Gastrocnemius medialis (tissue), 4 donors: ENCODE measurements at places on chromosomes 2 and 18. TPM values are rescaled to one million over a fixed set of nuclear protein-coding genes. Genes with fewer than 3 reads are reported as not detected.

CDC42EP3 gene
- 20.0 TPM for total RNA-seq

DNA sequence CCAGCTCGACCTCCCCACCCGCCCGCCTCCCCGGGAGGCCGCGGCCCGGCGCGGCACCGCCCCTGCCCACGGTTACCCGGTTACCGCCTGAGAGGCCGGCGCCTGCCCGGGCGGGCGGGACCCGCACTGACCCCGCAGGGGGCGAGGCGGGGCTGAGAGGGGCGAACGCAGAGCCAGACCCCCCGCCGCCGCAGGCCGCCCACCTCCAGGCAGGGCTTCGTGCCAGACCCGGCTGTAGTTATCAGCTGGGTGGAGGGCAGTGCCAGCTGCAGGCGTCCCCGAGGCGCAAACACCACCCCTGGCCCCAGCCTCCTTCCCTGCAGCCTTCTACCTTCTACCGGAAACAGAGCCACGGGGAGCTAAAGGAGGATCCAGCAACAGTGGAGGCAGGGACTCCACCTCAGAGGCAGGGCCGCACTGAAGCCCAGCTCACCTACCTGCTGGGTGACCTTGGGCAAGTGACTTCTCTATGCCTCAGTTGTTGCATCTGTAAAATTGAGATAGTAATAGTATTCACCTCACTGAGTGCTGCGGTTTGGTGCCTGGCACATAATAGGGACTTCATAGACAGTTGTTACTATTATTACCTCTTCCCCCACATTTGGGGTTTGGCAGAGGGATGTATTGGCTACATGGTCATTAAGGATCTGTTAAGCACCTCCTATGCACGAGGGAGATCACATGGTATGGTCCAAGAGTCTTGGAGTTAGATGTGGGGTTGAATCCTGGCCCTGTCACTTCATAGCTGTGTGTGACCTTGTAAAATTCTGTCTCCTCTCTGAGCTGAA is 231.6 kb upstream of the SMAD2 start:
- no peak for DNase-seq

- DNase-seq = no peak
Observed at GRCh38 chr2:8006626-8007025, 675.2 kb upstream of the ID2 start.

PGAP1 gene
- 1.3 TPM for total RNA-seq

GRCh38 chr2:226898897-226899296 is 63.0 kb downstream of the RHBDD1 start:
- no peak for DNase-seq

DNA sequence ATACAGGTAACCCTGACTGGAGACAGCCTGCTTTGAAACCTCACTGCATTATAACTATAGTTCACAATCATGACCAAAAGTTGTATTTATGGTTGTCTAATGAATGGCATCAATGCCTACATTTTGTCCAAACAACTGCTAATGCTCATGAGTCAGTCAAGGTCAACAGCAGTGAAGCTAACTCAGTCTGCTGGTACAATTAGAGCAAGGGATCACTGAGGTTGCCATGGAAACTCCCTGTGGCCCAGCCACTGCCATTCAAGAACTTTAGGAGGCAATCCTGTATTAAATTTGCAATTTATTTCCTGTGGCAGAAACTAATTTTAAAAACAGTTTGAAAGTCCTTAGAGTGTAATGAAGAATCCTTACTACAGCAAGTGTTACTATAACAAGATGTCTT is 185.1 kb upstream of the SMAD7 start:
- no peak for DNase-seq

DNA sequence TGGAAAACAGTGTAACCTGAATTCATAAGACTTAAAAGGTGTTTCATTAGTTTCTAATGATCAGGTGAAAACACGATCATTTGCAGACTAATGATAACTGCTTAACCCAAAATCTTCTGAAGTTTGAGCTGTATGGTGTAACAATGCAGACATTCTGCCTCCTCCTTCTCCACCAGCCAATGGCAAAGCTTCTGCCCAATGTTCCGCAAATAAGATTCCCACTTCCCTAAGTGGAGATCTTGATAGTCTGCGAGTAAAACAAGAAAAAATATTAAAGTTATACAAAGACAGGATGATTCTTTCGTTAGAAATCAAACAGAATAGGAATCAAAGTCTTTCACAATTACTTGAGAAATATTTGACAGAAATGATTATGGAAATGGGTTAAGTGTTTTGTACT is 8.1 kb downstream of the C2orf42 start:
- no peak for DNase-seq

IL1R2 gene
- 13.1 TPM for total RNA-seq

KCMF1 gene
- total RNA-seq = 166 TPM

LMAN1 gene
- total RNA-seq = 65.0 TPM

CCBE1 gene
- 1.8 TPM for total RNA-seq

ERFE gene
- total RNA-seq = 0.46 TPM

DNA sequence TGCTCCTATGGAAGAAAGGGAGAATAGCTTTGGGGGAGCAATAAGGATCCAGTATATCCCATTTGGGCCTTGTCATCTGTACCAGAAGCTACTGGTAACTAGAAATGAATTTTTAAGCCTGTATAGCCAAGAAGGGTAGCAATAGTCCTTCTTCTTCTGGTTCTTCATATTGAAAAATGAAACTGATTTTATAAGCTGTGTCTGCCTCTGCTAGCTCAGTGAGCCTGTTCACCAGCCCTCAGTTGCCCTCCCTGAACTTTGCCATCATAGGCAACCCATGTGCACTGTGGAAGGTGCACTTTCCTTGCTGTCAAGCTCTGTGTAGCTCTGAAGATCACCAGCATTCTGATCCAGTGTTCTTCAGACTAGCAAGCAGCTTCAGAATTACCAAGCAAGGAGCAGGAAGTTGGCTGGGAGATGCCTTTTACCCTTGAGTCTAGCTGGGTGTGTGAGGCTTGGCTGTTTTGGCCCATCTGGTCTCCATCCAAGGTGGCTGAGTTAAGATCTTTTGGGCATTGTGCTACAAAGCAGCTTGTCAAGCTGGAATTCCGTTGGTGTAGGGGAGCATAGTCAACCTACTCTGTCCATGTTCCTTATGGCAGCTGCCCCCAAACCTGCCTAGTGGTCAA is 55.8 kb upstream of the MGAT5 start:
- DNase-seq = no peak

DNA sequence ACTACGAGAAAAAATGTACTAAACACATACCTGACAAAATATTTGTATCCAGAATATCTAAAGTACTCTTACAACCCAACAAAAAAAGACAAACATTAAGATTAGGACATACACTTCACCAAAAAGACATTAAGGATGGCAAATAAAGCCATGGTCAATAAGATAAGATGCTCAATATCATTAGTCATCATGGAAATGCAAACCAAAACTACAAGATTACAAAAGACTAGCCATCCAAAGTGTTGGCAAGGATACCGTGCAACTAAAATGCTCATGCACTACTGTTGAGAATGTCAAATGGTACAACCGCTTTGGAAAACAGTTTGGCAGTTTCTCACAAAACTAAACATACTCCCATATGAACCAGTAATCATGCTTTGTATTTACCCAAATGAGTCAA is 29.7 kb downstream of the MAP3K2 start:
- DNase-seq = no peak

GRCh38 chr18:58511897-58512581 is 116.9 kb downstream of the ALPK2 start:
- DNase-seq = no peak

- peak; percentile 92 for DNase-seq
Observed at GRCh38 chr2:239275044-239275685, 125.7 kb downstream of the HDAC4 start.

ILKAP gene
- total RNA-seq = 16.6 TPM

DNA sequence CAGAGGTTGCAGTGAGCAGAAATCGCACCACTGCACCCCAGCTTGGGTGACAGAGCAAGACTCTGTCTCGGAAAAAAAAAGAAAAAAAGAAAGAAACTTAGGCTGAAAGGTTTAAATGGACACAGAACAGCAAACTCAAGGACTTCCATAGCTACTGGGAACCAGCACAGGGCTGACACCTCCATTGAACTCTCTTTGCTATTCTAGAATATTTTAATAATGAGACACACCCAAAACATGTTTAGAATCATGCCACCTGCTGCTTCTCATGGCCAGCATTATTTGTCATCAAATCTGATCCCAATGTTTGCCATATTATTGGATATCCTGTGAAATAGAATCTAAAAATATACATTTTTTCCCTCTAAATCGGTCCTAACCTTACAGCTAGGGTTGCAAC is 42.7 kb upstream of the LTBP1 start:
- no peak for DNase-seq

- no peak for DNase-seq
Observed at GRCh38 chr2:37868866-37869265, 56.2 kb upstream of the RMDN2 start.

DNA sequence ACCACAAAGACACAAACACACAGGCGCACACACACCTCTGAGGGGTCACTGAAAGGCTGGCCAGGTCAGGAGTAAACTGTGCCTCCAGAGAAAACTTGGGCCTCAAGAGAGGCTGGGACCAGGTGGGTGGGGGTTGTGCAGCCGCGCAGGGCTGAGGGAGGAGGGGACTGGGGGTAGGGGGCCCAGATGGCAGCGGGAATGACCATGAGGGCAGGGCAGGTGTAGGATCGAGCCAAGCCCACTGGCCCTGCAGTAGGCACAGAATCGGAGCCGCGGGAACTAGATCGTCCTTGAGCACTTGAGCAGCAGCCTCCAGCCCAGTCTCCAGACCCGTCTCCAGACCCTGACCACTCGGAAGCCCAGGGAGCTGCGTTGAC is 36.8 kb downstream of the ANKMY1 start:
- DNase-seq = no peak

SEPTIN2 gene
- 81.3 TPM for total RNA-seq

- no peak for DNase-seq
Observed at GRCh38 chr2:159942146-159942545, 120.3 kb downstream of the PLA2R1 start.

NEU2 gene
- total RNA-seq = not detected

- DNase-seq = no peak
Observed at GRCh38 chr2:209600341-209601171, 171.1 kb upstream of the UNC80 start.

GRCh38 chr2:28161466-28161865 is 231.2 kb upstream of the FOSL2 start:
- no peak for DNase-seq

DNA sequence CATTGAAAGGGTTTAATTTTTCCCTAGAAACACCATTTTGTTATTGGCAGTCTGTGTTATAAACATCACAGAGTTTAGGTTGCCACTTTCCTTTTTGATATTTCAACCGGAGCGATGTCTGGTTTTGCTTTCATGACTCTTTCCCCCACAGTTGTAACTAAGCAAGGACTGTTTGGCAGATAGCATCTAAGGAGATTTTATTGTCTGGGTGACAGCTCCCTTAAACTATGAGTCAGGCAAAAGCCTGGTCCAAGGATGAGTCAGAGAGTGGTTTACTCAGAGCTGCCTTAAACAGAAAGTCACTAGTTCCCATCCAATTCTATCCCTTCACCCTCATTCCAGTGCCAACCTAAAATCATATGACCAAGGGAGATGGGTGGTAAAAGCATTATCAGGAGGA is 341.6 kb upstream of the VWC2L start:
- DNase-seq = no peak

DNA sequence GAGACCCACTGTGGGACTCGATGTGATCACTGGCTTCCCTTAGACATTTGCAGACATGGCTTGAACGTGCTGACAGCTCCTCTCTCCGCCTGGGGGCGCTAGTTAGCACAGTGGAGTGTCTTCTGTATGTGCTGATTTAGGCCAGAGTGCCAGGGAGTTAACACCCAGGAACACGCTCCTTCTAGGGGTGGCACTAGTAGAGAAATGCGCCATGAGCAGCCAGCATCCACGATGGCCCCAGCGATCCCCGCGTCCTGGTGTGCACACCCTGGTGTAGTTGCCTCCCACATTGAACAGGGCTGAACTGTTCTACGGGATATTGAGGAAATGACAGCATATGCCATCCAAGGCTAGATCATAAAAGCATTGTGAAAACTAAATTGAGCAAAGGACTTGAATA is 11.4 kb upstream of the NMUR1 start:
- DNase-seq = peak; percentile 56

DNA sequence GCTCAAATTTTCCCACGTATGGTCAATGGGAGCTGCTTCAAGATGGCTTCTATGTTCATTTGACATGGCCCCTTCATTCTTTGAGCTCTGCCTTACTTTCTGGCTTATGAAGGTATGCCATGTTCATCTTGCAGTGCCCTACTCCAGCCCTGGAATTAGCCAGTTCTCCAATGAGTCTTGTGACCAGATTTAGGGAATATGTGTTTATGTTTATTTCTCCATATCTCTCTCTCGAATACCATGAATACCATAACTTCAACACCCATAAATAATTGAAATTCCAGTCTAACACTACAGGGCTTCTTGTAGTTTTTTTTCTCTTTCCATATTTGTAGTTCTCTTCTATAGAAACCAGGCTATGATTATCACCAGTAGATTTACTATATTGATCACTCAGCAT is 39.7 kb downstream of the EPB41L5 start:
- DNase-seq = no peak

- DNase-seq = no peak
Observed at GRCh38 chr2:74104839-74105238, 42.9 kb downstream of the BOLA3 start.

GRCh38 chr18:65568866-65569265 is 181.9 kb upstream of the CDH7 start:
- DNase-seq = no peak

DNA sequence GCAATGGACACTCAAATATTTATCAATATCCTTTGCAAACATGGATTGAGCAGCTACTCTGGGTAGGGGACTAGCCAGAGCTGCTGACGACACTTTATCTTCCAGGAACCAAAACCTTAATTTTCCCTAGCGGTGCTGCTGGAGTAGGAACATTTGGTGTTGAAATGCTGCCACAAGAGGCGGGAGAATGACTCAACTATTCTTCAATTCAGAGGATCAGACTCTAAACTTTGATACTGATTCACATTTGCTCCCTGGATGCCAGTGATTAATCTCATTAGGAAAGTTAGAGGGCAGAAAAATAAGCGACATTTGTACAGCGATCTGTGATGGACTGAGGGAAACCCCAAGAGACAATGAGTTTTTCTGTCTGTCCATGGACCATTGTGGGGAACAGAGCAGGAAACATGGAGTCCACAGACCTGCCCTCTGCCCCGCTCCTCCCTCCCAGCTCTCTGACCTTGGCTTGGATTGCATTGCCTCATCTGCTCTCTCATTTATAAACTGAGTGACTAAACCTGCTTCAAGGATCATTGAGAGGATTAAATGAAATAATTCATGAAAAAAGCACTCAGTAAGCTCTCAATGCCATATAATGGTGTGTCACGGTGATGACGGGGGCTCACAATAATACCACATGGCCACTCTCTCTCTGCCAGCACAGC is 12.6 kb upstream of the EPB41L3 start:
- no peak for DNase-seq

GRCh38 chr2:149056541-149057255 is 18.2 kb downstream of the LYPD6B start:
- DNase-seq = no peak

- DNase-seq = no peak
Observed at GRCh38 chr2:70091364-70091763, 4.1 kb downstream of the PCBP1 start.

DNA sequence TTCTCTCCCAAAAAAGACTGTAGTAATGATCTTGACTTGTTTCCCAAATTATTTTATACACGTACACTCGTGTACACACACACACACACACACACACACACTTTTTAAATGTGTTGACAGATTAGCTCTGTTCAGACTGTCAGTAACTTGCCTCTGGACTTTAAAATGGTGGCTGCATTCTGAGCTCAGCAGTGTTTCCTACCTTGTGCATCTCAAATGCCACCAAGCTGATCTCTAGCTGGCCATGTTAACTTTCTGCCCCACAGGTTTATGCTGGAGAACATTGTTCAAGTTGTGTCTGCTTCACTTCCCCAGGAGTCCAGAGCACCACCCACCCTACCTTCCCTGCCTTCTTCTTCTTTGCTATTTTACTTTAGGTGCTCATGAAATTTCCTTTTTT is 73.4 kb upstream of the TMEM87B start:
- DNase-seq = no peak

TRABD2A gene
- total RNA-seq = 0.27 TPM
